ENCODE measurements at places on chromosomes 3 and 15.
A peak's percentile ranks its signal among the peaks of the same experiment; 100 is the strongest.

DNA sequence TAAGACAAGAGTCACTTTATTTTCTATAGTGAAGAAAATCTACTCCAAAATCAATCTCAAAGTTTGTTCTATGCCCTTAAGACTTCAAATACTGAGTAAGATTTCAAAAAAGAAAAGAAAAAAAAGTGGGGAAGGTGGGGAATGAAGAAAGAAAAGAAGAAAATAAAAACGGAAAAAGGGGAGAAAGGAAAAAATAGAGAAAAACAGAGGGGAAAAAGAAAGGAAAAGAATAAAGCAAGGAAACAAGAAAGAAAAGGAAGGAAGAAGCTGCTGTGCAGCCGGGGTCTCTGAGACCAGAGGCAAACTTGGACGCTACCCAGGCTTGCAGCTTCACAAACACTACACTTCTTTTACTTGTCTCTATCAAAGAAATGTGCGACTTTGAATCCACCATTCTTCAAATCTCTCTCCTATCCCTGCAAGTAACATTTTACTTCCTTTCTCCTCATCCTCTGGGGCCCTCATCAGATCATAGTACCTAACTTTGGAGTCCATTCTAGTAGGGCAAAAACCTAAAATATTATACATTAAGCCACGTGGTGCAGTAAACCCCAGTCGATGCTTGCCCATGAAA is 279.8 kb downstream of the FOXP1 start:
- no peak for DNase-seq

DNA sequence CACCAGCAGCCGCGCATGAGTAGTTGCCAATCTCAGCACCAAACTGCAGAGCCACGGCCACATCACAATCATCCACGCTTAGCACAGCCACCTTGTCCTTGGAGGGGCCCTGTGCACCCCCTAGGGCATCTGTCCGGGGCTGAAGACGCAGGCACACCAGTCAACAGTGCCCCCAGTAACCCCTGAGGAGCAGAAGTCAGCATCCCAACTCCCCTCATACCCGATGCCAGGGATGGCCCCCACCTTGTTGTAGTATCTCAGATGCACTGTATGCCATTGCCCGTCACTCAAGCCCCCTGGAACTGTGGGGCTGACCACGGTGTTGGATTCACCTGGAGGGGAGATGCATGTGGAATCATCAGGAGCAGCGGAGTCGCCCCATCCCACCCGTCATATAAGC is 7.6 kb downstream of the CELSR3 start:
- no peak for DNase-seq

DNA sequence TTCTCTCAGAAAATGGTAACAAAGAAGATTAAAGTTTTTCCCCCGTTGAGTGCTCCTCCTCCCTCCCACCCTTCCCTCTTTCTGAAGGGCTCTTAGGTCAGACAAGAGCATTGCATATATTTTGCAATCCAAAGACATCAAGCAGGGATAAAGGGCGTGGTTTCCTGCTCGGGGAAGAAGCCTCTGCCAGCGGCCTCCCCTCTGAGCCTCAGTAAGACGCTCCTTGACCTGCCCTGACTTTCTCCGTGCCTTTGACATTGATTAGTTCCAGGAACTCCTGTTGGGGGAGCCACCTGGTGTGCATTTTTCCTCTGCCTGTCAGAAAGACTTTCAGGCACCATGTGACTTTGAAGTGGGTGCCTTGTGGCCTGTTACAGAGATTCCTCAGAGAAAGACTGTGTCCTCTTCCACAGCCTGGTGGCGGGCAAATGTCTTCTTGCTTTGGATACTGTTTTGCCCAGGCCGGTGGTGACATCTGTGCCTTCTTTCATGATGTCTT is 87.2 kb upstream of the TBL1XR1 start:
- peak; percentile 50 for DNase-seq

DNA sequence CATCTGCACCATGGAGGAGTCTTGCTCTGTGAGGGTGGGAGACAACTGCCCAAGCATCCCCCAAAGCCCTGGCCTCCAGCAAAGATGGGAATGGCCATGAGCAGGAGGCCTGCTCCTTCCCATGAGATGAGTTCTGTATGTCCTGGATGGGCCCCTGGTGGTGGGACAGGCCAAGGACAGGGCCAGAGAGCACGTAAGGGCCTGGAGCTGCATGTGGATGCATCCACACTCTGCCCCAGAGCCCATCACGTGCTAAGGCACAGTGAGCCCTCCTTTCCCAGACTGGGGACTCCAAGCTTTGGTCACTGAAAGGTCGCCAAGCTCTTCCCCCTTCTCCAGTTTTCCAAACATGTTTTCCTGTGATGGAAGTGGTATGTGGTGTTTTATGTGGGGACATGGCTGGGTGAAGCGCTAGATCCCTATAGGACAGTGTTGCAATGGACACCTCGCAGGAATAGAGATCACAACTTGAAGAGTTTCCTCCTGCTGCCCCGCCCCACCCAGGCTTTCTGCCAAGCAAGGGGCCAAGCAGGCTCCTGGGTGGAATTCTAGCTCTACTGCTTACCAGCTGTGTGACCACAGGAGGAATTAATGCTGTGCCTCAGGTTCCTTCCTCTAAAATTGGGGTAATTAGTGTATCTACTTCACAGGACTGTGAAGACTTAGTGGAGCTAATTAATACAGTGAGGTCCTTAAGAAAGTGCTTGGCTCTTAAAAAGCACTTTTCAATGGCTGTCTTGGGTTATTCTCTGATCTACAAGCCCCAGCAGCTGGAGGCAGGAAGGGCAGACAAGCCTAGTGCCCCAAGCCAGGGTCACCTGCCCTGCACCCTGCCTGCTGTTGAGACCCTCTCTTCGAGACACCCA is 106.4 kb upstream of the RPL32 start:
- peak; percentile 68 for DNase-seq

DNA sequence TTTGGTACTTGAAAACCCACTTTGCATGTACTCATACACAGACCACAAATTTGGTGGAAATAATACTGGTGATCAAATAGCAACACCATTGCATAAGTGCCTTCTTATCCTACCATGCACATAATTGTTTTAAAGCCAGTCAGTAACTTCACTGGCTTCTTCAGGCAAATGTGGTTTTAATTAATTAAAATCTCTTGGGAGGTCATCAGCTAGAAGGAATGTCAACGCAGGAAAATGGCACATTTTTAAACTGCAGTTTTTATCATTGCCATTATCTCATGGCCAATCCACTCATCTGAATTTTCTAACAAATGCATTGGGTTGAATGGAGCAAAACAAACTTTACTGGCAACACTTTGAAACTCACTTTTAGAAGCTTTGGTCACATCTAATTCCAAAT is 105.7 kb upstream of the ZPLD1 start:
- DNase-seq, result no peak

- DNase-seq, result no peak
These were observed 12.5 kb downstream of the MYD88 start for GRCh38 chr3:38150780-38151528.

Measured in bronchial epithelial cell (primary cell).